H7 (cell line): ENCODE measurements at places on chromosomes 11 and 22. TPM values are rescaled to one million over a fixed set of nuclear protein-coding genes. Genes with fewer than 3 reads are reported as not detected.

Gene TPBGL
- not detected in 2 replicates for total RNA-seq

Gene LDHAL6A
- total RNA-seq = not detected in 2 replicates

Gene C11orf21
- not detected in 2 replicates for total RNA-seq

Gene APOL3
- 0.28 TPM in 1 of 2 replicates, not detected in the other for total RNA-seq

DNA sequence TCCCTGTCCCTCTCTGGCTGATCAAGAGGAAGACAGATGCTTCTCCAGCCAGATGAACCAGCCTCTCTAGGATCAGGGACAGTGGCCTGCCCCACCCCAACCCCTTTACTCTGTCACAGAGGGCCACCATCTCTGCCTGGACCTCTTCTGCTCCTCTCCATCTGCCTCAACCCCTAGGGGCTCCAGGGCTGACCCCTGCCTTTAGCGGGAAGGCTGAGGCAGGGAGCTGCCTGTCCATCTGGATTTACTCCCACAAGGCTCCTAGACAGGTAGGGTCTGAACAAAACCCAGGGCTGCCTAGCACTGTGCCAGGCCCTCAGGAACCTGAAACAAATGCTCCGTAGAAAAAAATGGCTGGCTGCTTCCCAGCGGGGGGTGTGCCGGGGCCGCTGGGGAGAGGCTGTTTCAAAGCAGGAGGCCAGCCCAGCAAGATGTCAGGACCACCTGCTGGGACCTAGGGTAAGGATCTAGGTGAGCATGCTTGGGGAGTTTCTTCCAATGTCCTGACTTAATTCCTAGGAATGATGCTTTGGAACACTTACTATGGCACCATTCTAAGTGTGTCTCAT, 3.2 kb downstream of the CHST1 start:
- no peak for DNase-seq

DNA sequence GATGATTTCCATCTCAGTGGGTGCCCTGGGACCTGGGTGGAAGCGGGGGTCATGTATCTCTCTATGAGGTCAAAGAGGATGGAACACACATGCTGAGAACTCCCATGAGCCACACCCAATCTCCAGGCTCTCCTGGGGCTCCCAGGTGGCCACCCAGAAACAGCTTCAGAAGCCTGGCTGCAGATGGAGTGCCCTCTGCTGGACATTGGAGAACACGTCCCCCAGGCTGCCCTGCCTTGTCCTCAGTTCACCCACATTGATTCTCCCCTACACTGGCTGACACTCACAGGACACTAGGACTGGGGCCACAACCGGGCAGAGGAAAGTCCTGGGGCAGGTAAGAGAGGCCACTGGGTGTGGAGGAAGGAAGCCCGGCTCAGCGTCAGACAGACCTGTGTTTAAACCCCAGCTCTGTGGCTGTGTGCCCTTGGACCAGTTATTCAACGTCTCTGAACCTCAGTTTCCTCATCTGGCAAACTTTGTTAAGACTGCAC, 4.5 kb upstream of the NOL12 start:
- peak; percentile 90 for DNase-seq
